ENCODE measurements at places on chromosomes 3 and 15.

GRCh38 chr3:36220173-36220572 is 160.1 kb upstream of the STAC start:
- DNase-seq, result no peak

DNA sequence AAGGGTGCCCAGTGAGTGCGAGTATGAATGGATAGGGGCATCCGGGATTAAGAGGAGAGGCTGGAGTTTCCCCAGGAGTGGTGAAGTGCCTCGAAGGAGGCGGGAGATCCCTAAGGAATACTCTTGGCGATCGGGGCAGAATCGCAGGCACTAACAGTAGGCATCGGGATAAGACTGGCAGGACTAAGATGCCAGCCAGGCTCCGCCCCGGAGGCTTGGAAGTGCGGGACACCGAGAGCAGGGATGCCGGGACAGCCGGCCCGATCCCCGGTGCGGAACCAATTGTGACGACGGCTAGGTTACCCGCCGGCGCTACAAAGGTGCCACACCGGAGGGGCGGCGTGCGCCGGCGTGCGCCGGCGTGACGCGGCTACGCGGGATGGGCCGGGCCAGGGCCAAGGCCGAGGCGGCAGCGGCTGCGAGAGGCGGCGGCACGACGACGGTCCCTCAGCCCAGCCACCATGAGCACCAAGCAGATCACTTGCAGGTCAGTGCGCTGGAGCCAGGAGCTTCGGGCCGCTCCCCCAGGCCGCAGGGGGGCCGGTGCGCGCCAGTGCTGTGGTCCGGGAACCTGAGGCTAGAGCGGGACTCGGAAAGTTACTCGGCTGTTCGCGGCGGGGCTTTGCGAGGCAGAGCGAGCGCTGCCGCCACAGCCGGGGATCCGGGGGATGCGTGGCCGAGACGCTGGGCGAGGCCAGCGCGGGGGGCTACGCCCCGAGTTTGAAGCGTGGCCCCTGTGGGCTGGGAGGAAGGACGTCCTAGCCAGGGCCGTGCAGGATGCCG is at the start of gene MKRN2:
MKRN2 (plus strand) TSS at position 398 of the 783 bp plus-strand sequence; CDS start at position 462, 64 bp downstream.
- DNase-seq, result peak; percentile 51

DNA sequence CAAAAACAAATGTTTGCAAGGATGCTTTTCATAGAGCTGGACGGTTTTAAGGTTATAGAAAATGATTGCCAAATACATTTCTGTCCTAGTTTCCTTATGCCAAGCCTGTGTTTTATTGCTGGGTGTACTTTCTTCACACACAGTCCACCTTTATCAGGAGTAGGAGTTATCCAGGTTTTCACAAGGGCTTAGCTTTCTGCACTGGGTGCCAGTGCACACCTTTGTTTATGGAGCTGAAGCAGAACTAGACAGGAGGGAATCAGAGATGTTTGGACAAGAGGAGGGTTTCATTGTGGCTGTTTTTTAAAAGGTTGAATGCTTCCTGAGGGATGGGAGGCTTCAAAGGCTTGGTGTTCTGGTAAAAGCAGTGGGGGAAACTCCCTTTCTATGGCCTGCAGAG is 29.5 kb upstream of the FAM3D start:
- no peak for DNase-seq

GRCh38 chr3:129010310-129010956 is 9.3 kb downstream of the EFCC1 start:
- DNase-seq, result no peak

GRCh38 chr15:98787194-98787593 is 138.9 kb downstream of the IGF1R start:
- no peak for DNase-seq

DNA sequence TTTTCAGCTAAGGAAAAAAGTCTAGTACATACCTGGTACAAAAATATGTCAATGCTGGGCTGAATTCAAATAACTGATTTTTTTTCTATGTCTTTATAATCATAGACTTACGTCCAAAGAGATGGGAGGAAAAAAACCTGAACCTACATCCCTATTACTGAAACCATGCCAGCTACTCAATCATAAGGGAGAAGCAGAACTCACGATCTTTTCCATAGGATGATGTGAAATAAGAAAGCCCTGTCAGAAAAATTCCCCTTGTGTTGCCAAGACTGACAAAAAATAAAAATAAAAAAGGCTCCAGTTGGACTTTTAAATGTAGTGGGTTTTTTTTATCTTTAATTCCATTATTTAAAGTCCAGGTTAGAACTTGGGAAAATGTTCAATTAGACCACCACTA is 3.3 kb downstream of the MSL2 start:
- DNase-seq, result no peak

- no peak for DNase-seq
Measured at GRCh38 chr3:160587105-160587504, 21.7 kb upstream of the KPNA4 start.

DNA sequence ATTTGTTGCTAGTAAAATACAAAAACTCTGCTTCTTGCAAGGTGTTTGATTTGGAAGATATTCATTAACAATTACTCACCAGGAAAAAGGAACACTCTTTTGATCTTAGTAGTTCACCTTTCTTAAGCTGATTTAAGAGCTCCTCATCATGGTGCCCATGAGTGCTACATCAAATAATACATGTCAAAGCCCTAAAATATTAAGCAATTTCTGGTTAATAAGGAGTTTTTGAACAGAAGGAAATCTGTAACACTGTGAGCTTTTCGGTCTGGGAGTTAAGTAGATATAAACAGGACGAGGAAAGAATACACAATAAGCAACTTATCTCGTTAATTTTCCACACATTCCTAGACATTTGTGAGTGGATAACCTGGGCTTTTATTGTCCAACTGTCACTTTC is 83.9 kb upstream of the DCBLD2 start:
- no peak for DNase-seq

- DNase-seq, result no peak
Measured at GRCh38 chr3:72912532-72912931, 24.7 kb downstream of the GXYLT2 start.
